ENCODE measurements at places on chromosomes 4 and X.

DNA sequence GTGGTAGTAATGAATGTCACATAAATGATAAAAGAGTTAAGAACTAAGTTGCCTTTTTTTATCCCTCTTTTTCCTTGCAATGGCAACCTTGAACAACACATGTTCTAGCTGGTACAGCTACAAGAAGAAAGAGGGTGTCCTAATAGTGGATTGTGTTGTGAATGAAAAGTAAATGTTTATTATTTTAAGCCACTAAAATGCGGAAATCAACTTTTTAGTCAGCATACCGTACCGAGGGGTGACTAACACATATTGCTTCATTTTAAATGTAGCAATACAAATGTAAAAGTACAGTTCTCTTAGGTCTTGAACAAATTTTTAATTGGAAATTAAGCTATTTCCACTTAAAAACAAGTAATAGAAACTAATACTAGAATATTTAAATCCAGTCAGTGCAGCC, 17.7 kb upstream of the AP1AR start:
- peak; percentile 90 for DNase-seq

GRCh38 chr4:40225497-40225896, 28.7 kb downstream of the RHOH start:
- no peak for DNase-seq

DNA sequence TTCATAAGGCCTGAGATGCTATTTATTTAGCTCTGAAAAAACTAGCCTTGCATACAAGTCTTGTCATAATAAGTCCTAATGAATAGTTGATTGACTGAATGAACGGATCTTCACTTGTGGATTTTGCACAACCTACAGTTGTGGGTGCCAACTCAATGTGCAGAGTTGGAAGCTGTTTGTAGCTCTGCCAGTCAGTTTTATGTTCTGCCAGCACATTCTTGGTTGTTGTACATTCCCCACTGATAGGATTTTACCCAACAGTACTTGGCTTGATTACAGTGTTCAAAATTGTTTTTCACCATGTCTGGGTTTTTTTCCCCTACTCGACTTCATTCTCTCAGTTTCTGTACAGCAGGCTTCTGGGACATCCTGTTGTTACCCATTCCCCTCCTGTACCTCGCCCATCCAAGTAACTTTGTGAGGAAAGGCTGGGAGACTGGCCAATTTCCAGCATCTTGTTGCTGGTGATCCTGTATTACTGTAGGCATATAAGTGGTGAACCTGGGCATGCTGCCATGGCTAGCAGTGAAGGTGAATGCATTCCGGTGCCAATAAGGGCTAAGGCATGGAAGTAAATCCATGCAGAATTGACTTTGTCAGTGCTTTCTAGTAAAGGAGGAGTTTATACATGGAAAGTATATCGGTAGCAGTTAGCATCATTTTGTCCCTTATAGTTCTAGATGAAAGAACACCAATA, 22.8 kb downstream of the IL1RAPL1 start:
- no peak for DNase-seq

DNA sequence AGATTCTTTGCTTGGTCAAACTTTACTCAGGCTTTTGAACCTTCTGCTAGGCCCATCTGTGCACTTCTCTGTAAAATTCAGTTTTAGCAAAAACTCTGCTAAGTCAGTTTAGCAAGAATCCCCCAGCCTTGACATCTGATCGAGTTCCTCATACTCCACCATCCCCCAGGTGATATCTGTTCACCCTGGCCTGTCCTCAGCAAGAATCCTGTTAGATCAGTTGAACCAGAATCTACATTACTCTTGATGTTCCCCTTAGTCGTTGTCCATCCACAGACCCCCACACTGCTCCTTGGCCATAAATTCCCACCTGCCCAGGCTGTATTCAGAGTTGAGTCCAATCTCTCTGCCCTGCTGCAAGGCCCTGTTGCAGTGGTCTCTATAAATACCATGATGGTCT, 162.6 kb downstream of the ZNF674 start:
- DNase-seq = no peak

DNA sequence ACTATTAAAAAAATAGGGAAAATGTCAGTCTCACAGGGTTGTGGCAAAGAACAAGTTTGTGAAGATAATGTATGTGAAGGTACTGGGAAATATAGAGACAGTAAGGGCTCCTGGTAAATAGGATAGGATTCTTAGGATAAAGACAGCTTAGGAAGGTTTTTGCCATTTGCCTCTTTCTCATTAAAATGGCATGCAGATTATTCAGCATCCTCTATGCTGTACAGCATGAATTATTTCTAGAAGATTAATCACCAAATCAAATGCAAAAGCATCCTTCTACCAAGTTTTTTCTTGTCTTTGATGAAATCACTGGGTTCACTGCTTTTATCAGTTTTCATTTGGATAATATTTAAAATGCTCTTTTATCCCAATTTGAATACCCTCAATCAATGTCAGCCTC, 142.8 kb downstream of the NDST3 start:
- DNase-seq = peak; percentile 32

GRCh38 chr4:85445050-85445639, 29.8 kb upstream of the ARHGAP24 start:
- DNase-seq = no peak

DNA sequence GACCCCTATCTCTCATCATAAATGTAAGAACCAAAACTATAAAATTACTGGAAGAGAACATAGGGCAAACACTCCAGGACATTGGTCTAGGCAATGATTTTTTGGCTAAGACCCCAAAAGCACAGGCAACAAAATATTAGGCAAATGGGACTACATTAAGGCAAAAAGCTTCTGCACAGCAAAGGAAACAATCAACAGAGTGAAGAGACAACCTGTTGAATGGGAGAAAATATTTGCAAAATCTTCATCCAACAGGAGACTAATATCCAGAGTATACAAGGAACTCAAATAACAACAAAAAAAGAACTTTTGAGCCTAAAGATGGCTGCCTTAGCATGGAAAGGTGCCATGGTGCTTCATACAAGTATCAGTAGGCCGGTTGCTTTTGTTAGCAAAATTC, 111.1 kb upstream of the FMR1 start:
- DNase-seq = no peak

- DNase-seq = peak; percentile 30
These were observed 93.1 kb downstream of the PDLIM5 start for GRCh38 chr4:94544811-94545210.

GRCh38 chr4:72405417-72405816, 163.6 kb downstream of the ADAMTS3 start:
- no peak for DNase-seq

DNA sequence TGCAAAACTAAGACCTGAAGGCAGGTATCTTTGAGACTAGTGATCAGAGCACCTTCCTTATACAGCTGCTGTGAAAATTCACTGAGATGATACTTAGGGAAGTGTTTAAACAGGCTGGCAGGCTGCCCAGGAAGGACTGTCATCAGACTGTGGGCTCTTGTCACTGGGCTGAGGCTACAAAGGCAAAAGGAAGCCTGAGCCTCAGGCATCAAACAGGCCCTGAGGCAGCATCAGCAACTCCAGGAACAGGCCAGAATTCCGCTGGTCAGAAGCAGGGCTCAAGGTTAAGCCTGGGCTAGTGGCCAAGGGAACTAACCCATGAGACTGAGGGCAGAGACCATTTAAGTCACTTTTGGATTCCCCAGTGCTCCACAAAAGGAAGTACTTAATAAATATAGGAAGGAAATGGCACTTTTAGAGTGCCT, 12.8 kb downstream of the PJA1 start:
- no peak for DNase-seq

GRCh38 chrX:108209006-108209554, 117.5 kb downstream of the ATG4A start:
- no peak for DNase-seq

GRCh38 chrX:31349515-31349914, 277.7 kb upstream of the FTHL17 start:
- DNase-seq = no peak

DNA sequence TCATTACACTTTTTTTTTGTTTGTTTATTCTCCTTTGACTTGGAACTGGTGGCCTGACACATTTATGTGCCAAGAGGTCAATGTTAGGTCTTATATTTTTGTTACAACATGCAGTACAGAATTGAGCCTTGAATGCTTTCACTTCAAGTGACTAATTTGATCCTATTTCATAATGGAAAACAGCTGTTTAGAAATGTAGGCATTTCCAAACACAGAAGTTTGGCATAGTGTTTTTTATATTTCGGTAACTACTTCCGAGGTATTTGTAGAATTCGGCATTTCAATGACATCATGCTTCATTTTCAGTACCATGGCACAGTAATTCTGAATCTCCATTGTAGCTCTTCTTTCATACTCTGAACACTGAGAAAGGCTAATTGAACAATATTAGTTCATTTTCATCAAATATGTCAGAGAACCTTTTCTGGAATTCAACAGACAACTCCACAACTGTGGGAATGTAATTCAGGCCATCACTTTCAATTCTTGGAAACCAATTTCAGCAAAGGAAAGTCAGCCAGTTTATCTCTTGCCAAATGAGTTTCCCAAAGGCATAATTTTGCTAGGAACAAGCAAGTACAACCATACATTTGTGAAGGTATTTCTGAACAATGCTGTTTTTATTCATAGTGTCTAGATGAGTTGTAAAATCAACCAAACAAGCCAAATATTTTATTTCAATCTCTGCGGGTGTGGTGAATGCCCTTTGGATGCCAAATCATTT, 11.4 kb downstream of the FAM120C start:
- no peak for DNase-seq

DNA sequence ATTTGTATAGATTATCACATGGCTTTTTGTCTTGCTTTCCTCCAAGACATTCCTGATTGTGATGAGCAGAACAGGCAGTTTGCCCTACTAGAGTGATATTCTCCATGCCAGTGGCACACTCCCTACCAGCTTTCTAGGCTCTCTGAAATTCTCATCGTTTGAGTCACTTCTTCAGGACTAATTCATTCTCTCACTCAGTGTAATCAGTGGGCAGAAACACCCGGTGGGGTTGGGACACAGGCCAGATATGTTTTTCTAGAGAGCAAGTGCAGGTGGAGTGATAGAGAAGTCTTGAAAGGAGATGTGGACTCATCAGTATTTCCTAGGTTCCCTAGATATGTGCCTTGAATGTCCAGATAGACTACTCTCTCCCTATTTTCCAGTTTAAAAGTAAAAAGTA, 13.1 kb downstream of the RAB33A start:
- DNase-seq = no peak

DNA sequence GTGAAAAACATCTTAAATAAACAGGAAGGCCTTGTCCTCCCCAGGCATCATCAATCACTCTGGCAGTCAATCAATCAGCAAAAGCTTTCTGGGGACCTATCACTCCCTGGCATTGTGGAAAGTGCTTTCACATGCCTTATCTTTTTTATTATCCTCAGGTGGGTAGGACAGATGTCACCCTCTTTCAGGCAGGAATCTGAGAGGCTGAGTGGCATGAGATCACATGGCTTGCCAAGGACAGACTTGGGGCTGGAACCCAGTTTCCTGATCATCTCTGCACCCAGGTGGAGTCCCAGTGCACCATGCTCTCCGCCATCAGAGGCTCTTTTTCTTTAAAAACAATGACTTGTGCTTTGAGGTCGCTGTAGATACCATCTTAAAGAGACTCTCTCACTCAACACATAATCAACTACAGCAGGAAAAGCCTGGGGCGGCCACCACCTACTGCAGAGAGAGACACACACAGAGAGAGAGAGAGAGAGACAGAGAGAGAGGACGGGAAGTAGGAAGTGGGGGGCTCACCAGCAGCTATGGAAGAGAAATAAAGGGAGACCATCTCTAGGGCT, 282.7 kb downstream of the PTTG2 start:
- no peak for DNase-seq

DNA sequence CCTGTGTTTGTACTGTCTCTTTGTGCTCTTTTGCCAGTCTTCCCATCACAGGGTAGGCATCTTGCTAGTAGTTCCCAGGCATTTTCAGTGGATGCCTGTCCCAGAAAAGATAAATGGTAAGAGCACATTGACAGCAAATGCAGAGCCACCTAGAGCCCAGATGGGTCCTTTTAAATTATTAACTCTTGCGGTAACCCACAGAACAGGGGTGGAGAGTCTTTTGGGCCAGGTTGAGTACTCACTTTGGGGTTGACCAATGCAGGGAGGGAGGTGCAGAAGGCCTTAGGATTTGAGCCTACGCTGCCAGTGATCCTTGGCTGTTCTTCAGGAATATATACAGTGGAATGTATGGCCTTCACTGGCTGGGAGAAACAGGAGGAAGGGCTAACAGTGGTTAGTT, 173.8 kb downstream of the MSN start:
- no peak for DNase-seq

GRCh38 chr4:147960971-147961370, 229.1 kb downstream of the ARHGAP10 start:
- no peak for DNase-seq

DNA sequence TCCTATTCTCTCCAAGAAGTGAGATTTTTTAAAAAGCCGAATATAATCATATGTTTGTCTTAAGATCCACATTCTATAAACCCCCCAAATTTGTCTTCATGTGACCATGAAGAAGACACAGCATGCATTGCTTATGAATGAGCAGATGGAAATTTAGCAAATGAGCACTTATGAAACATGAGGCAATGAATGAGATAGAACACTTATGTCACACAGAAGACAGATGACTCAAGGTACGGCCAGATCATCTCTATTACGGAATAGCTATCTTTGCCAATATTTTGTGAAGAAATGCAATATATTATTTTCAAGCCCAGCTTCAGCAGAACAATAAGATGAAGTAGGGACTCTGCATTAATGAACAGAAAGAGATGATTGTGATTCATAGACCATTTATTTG, 21.4 kb downstream of the PHEX start:
- peak; percentile 9 for DNase-seq

DNA sequence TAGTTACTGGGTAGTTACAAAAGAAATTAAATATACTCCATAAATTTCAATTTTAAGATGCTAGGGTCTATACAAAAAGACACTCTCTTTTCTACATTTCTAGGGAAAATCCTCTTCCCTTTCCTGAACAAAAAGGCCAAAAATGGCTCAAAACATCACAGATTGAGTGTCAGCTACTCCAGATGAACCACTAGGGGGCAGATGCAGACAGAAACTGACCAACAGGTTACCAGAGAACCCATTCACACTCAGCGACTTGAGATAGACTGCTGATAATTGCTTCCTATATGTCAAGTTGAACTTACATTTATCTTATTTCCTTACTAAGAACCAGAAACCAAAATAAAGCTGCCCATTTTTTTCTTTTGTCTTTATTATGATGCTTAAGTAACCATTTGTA, 83.4 kb upstream of the MID1IP1 start:
- peak; percentile 20 for DNase-seq

- DNase-seq = no peak
These were observed 1454.7 kb upstream of the IGFBP7 start for GRCh38 chr4:58564695-58565475.

All from IMR-90 (cell line).